NT2/D1 (cell line): ENCODE measurements at places on chromosomes 5 and 9.
A peak's percentile ranks its signal among the peaks of the same experiment; 100 is the strongest.

- no peak for DNase-seq
These were observed 70.7 kb upstream of the SHISAL2B start for GRCh38 chr5:64619609-64620008.

GRCh38 chr9:4857163-4857810 lies 64.5 kb downstream of the RCL1 start:
- DNase-seq: no peak

DNA sequence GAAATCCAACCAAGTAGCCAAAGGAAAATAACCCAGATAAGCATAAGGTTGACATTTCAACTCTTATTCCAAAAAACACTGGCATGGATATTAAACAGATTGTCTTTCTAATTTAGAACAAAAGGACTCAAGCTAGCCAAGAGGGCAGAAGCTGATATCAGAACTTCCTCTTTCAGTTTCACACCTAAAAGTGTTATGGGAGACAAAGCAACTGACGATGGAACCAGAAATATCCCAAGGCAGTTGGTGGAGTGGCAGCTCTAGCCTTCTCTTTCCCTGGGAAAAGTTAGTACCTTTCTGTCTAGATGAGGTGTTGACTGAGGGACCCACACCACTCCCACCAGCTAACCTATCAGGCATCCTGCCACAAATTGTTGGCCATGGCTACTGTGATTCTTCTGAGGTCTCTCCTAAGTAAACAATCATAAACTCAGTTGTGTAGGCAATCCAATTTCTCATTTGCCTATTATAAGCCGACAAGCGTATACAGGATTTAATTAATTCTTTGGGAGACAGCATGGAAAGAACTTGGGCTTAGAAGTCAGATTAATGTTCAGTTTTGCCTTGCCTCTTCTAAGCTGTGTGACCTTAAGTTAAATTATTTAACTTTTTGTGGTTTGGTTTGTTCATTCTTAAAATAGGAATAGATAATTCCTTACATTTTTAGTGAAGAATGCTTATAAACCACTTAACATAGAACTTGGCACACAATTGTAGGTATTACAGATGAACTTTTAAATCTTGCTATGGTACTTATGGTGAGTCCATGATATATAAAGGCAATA lies 110.9 kb upstream of the ADAMTSL1 start:
- DNase-seq: no peak

- no peak for DNase-seq
These were observed 180.8 kb downstream of the GOLPH3 start for GRCh38 chr5:31993165-31993961.

DNA sequence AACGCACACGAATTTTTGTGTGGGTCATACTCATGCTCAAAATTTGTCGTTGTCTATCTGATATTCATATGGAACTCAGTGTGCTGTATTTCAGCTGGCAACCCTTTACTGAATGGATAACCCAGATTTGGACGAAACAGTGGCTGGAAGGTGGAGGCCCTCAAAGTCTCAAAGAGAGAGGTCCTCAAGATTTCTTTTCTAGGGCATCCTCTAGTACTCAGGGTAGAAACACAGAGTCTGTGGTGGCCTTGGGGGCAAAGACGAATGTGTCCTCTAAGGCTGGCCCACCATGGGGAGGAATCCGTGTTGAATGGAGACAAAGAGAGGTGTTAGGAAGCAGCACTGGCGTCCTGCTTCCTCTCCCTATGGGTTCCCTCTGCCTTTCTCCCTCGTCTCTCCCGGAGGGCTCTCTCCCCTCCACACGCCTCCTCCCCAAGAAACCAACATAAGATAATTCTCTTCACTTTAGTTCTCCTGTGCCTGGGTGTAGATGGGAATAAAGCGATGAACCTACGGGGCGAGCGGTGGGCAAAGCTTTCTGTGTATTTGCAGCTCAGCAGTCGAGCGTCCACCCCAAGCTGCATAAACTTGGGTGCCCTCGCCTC lies 333.7 kb downstream of the CWC27 start:
- no peak for DNase-seq

- DNase-seq: no peak
These were observed 327.2 kb downstream of the GLIS3 start for GRCh38 chr9:3972687-3973086.

DNA sequence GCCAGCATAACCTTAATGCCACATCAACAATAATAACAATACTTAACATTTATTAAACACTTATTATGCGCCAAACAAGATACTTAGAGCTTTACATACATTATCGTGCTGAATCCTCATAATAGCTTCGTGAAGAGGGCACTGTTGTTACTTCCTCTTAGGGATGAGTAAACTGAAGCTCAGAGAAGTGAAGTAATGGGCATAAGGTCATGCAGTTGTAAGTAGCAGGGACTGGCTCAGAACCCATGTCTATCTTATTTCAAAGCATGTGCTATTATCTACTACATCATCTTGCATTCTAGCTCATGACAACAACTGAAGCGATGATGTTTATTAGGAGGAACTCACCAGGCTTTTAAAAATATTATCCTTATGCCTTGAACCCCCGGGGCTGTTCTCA lies 34.9 kb upstream of the PPP3R2 start:
- DNase-seq: no peak

DNA sequence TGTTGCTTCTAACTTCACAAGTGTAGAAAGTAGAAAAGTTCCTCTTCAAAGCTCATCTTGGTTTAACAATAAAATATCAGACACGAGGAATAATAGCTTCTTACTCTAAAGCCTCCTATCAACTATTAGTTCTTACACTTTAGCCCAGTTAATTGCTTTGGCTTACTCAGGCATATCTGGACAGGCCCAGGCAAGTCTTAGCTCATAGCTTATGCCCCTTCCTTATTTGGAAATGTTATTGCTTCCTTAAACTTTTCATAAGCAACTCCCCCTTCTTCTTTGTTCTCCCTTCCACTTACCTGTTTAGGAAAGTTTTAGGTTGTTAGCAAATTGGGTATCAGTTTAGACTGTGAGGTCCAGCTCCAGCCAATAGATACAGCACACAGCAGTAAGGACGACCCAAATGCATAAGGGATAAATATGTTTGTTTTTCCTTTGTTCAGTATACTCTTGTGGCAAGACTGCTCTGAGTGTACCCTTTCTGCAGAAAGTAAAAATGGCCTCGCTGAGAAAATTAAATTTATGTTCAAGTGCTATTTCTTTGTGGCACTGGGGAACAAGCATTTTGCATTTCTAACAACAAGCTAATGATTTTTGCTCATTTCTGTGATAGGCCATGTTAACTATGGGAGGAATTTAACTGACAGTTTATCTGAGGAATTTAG lies 162.1 kb downstream of the SMC2 start:
- no peak for DNase-seq

GRCh38 chr9:38229104-38229500 lies 160.1 kb upstream of the SHB start:
- no peak for DNase-seq

GRCh38 chr5:32506201-32506661 lies 61.7 kb upstream of the ZFR start:
- DNase-seq: no peak

DNA sequence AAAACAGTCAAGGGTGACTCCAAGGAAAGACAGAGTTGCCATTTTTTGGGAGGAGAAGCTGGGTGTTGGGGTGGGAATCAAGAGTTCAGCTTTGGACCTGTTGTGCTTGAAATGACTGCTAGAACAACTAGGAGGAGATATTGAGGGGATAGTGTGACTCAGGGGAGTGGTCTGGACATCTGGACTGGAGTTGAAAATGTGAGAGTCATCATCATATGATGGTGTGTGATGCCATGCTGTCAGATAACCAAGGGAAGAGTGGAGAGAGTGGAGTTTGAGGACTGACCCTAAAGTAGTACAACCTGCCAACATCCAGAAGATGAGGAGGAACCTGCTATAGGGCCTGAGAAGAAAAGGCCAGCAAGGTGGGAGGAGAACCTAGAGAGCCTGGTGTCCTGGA lies 199.7 kb downstream of the ARHGEF28 start:
- no peak for DNase-seq

DNA sequence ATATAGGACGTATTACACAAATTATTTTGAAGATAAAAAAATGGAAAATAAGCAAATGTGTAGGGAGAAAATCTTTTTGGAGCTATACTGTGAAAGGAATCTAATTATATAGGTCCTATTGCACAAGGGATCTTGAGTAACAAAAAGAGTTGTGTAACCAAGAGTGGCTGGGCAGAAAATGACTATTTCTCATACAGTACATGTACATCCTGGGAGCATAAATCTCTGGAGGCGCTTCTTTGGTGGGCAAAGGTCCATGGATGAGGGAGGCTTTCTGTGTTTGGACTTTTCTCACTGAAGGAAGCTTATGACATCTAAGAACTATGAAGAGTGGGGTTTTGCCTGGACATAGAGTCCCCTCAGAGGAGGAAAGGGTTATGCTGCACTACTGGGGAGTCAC lies 29.8 kb downstream of the ANKS6 start:
- no peak for DNase-seq

- DNase-seq: no peak
These were observed 156.9 kb upstream of the MVB12B start for GRCh38 chr9:126169736-126170135.

- no peak for DNase-seq
These were observed 368.8 kb downstream of the GLIS3 start for GRCh38 chr9:3931058-3931457.

- peak; percentile 28 for DNase-seq
These were observed 145.5 kb upstream of the MAP3K1 start for GRCh38 chr5:56669534-56670483.

GRCh38 chr5:146669656-146670055 lies 153.7 kb upstream of the GPR151 start:
- no peak for DNase-seq

GRCh38 chr5:140115186-140115500 lies 1.2 kb downstream of the PURA start:
- DNase-seq: no peak

DNA sequence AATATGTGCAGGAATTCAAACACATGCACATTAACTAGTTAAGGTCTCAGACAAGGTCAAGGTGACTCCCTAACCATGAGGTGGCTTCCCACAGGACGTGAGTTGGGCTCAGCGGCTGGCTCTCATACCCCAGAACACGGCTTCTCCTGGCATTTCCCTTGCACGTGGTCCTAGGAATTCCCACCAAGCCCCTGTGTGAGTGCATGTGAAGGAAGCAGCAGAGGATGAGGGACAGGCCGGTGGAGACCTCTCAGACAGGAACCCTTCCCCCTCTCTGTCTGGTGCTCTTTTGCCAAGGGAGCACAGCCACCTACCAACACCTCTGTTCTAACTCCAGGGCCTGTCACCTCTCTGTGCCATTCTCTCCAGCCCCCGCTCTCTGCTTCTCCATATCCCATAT lies 271.0 kb downstream of the FSTL4 start:
- no peak for DNase-seq

- DNase-seq: no peak
These were observed 385.7 kb downstream of the BNC2 start for GRCh38 chr9:16484744-16485143.

- DNase-seq: no peak
These were observed 509.1 kb downstream of the RASEF start for GRCh38 chr9:82553654-82554366.

- DNase-seq: no peak
These were observed 17.1 kb upstream of the HSD17B3 start for GRCh38 chr9:96318921-96319565.

DNA sequence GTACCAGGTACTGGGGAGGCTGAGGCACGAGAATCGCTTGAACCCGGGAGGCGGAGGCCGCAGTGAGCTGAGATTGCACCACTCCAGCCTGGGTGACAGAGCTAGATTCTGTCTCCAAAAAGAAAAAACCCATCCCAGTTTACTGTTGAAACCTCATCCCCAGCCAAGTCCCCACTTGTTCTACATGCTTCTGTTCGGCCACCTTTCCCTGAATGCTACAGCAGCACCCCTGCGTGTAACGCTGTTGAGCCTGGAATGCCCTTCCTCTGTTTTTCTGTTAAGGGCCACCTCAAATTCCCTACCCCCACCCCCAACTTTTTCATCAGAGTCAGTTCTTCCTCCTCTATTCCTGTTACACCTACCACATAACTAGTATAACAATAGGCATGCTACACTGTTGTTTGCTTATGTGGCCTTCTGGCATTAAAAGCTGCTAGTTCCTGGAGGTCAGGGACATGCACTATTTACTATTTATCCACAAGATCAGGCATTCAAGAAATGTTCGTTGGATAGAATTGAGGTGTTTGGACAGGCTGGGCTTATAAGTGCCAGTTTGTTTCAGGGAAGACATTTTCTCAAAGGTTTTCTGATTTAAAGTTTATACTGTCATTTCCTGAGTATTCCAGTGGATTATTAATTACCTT lies 47.1 kb upstream of the C5orf47 start:
- DNase-seq: no peak

GRCh38 chr9:30078195-30078594 lies 2306.2 kb upstream of the ACO1 start:
- no peak for DNase-seq

- DNase-seq: peak; percentile 39
These were observed at the start of gene PARP8 for GRCh38 chr5:50666261-50667022. TSS of gene PARP8 (plus strand) at chr5:50666637. CDS start at chr5:50667096, 459 bp downstream.

- DNase-seq: no peak
These were observed 4.3 kb downstream of the SURF2 start for GRCh38 chr9:133360400-133361393.

DNA sequence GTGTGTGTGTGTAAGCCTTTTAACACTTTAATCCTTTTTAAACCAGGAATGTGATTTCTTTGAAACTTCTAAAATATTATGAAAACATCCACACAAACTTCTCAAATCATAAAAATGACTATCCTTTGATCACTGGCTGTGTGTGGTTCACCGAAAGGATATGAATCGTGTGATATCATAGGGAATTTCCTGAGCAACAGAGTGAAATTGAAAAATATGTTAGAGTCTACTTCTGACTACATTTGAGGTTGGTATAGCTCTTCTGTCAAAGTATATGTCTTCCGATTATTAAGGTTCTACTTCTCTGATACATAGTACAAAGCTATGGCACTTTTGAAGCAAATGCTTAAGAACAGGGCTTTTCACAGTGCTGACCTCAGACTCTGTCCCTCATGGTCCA lies 40.3 kb downstream of the RGMB start:
- no peak for DNase-seq

DNA sequence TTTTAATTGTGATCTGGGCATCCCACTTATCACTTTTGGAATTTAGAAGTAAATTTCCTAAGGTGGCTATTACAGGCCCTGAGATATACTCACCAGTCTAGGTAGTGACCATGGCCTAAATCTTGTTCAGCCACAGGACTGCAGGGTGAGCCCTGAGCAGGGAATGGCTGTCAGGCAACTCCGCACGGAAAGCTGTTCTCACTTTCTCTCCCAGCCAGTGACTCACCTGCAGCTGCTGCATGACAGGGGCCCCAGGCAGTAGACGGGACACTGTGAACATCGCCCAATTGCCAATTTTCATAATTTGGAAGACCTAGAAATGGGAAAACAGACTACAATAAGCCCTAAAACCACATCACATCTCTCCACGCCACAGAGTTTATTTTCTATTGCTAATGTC lies 69.6 kb upstream of the TAF1L start:
- DNase-seq: no peak
